ENCODE measurements at places on chromosomes 11 and 22. TPM values are rescaled to one million over a fixed set of nuclear protein-coding genes. Genes with fewer than 3 reads are reported as not detected.

DNA sequence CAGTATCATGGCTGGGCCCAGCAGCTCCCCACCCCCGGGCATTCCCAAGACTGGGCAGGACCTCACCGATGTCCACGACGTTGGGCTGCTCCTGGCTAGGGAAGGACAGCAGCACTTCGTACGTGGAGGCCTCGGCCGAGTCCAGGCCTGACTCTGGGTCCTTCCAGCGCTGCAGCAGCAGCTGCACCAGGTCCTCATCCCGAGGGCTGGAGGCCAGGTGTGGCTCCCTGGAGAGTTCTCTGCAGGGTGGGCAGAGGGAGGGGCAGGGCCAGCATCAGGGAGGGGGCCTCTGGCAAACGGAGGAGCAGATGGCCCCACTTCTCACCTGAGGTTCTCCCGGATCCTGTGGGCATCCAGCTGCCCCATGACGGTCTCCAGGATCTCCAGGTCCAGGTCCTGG is 341 bp downstream of the NAALADL1 start:
- no peak for DNase-seq
- no peaks in the 10 kb centered on the region for H3K36me3 ChIP-seq
- H3K27me3 ChIP-seq = no peaks in the 10 kb centered on the region
- H3K4me1 ChIP-seq = peaks cover 19% of the 10 kb centered on the region
- no peak overlapping the region for H3K27ac ChIP-seq

GRCh38 chr22:26707581-26707980 is 50.2 kb downstream of the MIAT start:
- H3K36me3 ChIP-seq = peaks cover 19% of the 10 kb centered on the region
- H3K27me3 ChIP-seq = no peaks in the 10 kb centered on the region
- no peak overlapping the region for H3K4me3 ChIP-seq
- H3K27ac ChIP-seq = no peak overlapping the region
- peaks cover 22% of the 10 kb centered on the region for H3K4me1 ChIP-seq

GRCh38 chr11:78131956-78132355 is 7.5 kb downstream of the ALG8 start:
- no peak overlapping the region for H3K4me3 ChIP-seq
- peaks cover 37% of the 10 kb centered on the region for H3K36me3 ChIP-seq
- no peak for DNase-seq
- H3K4me1 ChIP-seq = peaks cover 24% of the 10 kb centered on the region

- DNase-seq = no peak
- no peaks in the 10 kb centered on the region for H3K27me3 ChIP-seq
- H3K4me3 ChIP-seq = no peak overlapping the region
- H3K36me3 ChIP-seq = no peaks in the 10 kb centered on the region
- no peaks in the 10 kb centered on the region for H3K4me1 ChIP-seq
These were observed 387.8 kb upstream of the LARGE1 start for GRCh38 chr22:34308101-34308500.

DNA sequence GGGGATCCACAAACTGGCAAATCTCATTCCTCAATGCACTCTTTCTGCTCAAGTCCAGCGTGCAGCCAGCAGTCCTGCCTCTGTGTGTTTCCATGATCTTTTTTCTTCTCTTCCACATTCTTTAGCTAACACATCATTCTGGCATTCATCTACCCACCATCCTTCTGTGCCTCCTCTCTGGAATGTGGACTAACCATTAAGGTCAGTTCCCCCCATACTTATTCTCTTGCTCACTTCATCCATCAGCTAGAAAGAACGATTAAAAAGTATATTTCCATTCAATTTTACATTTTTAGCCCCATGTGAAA is 7.8 kb downstream of the KIRREL3 start:
- no peak overlapping the region for H3K27ac ChIP-seq
- H3K4me3 ChIP-seq = no peak overlapping the region
- no peaks in the 10 kb centered on the region for H3K36me3 ChIP-seq

GRCh38 chr22:39237318-39238100 is 7.3 kb downstream of the PDGFB start:
- H3K4me3 ChIP-seq = no peak overlapping the region
- H3K27ac ChIP-seq = no peak overlapping the region
- peaks cover 70% of the 10 kb centered on the region for H3K4me1 ChIP-seq
- peak; percentile 57 for DNase-seq
- peaks cover 25% of the 10 kb centered on the region for H3K27me3 ChIP-seq
- H3K36me3 ChIP-seq = peaks cover 2% of the 10 kb centered on the region

- no peak overlapping the region for H3K4me3 ChIP-seq
- DNase-seq = no peak
- H3K4me1 ChIP-seq = no peaks in the 10 kb centered on the region
These were observed 295.9 kb upstream of the NCAM1 start for GRCh38 chr11:112665291-112665690.

Gene BACE1
- 1.5 TPM for total RNA-seq

Gene OR6A2
- 0.38 TPM for total RNA-seq

Gene GGTLC3
- not detected for total RNA-seq

All from activated CD8-positive, alpha-beta T cell treated with anti-CD3 and anti-CD28 coated beads for 36 hours (primary cell).